HCT116 (cell line): ENCODE measurements at places on chromosomes 4 and X. TPM values are rescaled to one million over a fixed set of nuclear protein-coding genes. Genes with fewer than 3 reads are reported as not detected.

The PDCL2 gene
- 0.47 TPM for total RNA-seq

The DCAF4L1 gene
- total RNA-seq = 0.39 TPM

The SPRY1 gene
- total RNA-seq = 4.8 TPM

The MOSPD2 gene
- total RNA-seq = 8.9 TPM

The FRG2 gene
- not detected for total RNA-seq

The C4orf36 gene
- total RNA-seq = 1.8 TPM

- no peak overlapping the region for H3K27ac ChIP-seq
- no peak overlapping the region for H3K4me3 ChIP-seq
- no peaks in the 10 kb centered on the region for H3K4me1 ChIP-seq
- no peaks in the 10 kb centered on the region for H3K27me3 ChIP-seq
Observed at GRCh38 chr4:106463622-106464021, 95.0 kb upstream of the GIMD1 start.

- no peaks in the 10 kb centered on the region for H3K4me1 ChIP-seq
- H3K4me3 ChIP-seq = no peak overlapping the region
- H3K27ac ChIP-seq = no peak overlapping the region
- no peaks in the 10 kb centered on the region for H3K36me3 ChIP-seq
- no peak for DNase-seq
Observed at GRCh38 chr4:11480683-11481082, 52.0 kb upstream of the HS3ST1 start.

- DNase-seq = no peak
- H3K36me3 ChIP-seq = no peaks in the 10 kb centered on the region
- no peak overlapping the region for H3K4me3 ChIP-seq
- H3K27me3 ChIP-seq = no peaks in the 10 kb centered on the region
Observed at GRCh38 chrX:44291468-44292092, 51.9 kb downstream of the EFHC2 start.

- no peaks in the 10 kb centered on the region for H3K36me3 ChIP-seq
Observed at GRCh38 chr4:163663454-163664225, 169.2 kb downstream of the TMA16 start.

- H3K4me1 ChIP-seq = no peaks in the 10 kb centered on the region
- H3K27me3 ChIP-seq = no peaks in the 10 kb centered on the region
- H3K27ac ChIP-seq = no peak overlapping the region
- H3K4me3 ChIP-seq = no peak overlapping the region
Observed at GRCh38 chr4:180197471-180197870, 2045.7 kb upstream of the TENM3 start.

DNA sequence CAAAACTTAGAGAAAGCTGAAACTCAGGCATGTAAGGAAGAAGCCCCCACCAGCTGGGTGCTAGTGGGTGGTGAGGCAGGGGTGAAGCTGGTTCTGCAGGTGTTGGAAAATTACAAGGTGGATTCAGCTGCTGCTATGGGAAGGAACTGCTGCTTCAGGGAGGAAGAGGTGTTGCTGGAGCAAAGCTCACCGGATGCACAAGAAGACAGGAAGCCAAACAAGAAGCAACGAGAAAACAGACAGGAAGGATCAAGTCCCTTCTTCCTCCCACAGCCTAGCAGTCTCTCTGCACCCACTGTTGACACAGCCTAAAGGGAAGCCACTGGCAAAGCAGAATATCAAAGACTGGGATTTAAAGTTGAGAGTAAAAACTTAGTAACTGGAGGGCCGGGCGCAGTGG lies 100.2 kb upstream of the JADE1 start:
- no peaks in the 10 kb centered on the region for H3K27me3 ChIP-seq
- no peaks in the 10 kb centered on the region for H3K4me1 ChIP-seq
- DNase-seq = no peak

GRCh38 chrX:71095981-71096759 lies 519 bp downstream of the FOXO4 start:
- no peaks in the 10 kb centered on the region for H3K36me3 ChIP-seq
- no peaks in the 10 kb centered on the region for H3K4me1 ChIP-seq

- H3K27me3 ChIP-seq = no peaks in the 10 kb centered on the region; the same call in 1 of the 2 replicates
- no peak for DNase-seq
- H3K36me3 ChIP-seq = no peaks in the 10 kb centered on the region
- H3K4me1 ChIP-seq = no peaks in the 10 kb centered on the region
Observed at GRCh38 chr4:8723222-8723980, 130.8 kb downstream of the CPZ start.

DNA sequence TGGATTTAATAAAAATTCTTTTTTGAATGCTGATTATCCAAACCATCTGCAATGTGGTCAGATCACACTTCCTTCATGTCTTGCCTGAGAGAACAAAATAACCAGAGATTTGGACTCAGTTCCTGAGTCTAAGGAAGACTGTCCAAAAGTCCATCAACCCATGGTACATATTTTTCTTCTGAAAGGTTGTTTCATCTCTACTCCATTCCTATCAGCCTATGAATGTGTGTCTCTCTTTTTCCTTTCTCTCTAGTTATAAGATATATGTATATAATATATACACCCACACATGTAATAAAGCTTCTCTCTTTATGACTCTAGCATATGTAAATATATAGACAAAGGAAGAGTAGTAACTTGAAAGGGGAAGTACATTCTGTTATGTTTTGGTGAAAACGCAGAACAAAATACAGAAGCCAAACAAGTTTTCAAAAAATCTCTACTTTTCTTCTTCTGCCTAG lies 226.9 kb downstream of the ARHGAP24 start:
- H3K4me3 ChIP-seq = no peak overlapping the region
- H3K36me3 ChIP-seq = no peaks in the 10 kb centered on the region
- H3K27me3 ChIP-seq = no peaks in the 10 kb centered on the region
- H3K4me1 ChIP-seq = no peaks in the 10 kb centered on the region
- no peak overlapping the region for H3K27ac ChIP-seq

DNA sequence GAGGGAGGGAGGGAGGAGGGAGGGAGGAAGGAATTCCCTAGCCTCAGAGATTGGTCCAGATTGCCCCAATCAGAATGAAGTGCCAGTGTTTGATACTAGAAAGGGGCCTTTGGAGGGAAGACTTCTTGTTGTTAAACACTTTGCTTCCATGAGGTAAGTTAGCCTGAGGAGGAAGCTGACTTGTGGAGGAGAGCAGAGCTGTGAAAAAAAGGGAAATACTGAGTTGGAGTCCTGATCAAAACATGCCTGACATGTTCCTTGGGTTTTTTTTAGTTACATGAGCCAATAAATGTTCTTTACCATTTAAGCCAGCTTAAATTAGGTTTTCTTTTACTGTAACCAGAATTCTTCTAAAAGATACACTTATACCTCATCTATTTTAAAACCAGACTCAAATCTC lies 57.6 kb downstream of the GSX2 start:
- no peaks in the 10 kb centered on the region for H3K27me3 ChIP-seq
- H3K4me1 ChIP-seq = no peaks in the 10 kb centered on the region
- H3K27ac ChIP-seq = no peak overlapping the region
- H3K4me3 ChIP-seq = no peak overlapping the region
- H3K36me3 ChIP-seq = no peaks in the 10 kb centered on the region
